ENCODE measurements at places on chromosomes 2 and 18.
A peak's percentile ranks its signal among the peaks of the same experiment; 100 is the strongest.

DNA sequence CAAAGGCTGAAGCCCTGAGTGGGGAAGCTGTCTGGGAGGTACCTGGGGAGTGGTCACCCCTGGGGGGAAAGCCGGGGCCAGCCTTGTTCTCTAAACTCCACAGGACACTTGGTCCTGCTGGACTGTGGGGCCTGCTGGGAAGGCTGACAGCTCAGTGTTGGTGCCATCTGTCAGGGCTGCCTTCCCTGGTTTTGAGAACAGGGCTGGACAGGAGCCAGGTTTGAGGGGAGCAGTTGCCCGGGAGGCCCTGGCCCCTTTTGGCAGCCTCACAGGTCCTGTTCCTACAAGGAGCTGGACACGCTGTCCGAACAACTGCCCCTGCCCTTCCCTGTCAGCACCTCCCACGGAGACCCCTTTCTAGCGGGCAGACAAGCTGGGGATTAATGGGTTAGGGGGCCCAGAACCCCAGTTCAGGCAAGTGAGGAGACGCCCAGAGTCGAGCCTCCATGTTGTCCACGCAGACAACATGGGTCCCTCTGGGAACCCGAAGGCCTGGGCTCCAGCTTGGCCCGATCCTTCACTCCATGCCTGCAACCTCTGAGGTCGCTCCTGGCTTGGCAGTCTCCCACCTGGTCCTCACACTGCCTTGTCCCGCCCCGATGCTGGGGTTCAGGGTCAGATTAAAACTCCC, 40.8 kb downstream of the ATOH8 start:
- DNase-seq, result no peak

- DNase-seq, result no peak
These were observed 90.6 kb upstream of the TAF1B start for GRCh38 chr2:9752441-9753275.

DNA sequence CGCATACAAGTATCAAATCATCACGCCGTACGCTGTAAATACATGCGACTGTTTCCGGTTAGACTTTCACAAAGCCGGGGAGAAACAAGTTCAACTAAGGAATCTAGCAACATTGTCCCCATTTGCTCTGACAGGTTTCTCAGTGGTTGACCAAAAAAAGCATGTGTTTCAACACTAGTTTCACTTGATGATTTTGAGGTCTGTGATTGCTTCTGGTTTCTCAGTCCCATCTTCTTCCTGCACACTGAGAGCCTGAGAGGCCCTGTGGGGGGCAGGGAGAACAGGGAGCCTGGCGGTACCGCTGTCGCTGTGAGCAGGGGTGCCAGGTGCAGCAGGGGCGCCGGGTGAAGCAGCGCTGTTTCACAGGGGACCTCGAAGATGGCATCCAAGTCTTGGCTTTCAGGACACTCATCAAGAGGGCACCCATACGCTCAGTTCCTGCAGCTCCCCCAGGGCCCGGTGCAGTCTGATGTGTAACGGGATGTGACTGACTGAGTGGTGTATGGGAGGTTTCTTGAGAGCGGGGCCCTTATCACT, 270.9 kb downstream of the TWIST2 start:
- DNase-seq, result no peak

GRCh38 chr18:57062178-57062577, 84.7 kb upstream of the BOD1L2 start:
- no peak for DNase-seq

GRCh38 chr2:48310581-48310980, 219.4 kb upstream of the STON1 start:
- DNase-seq, result no peak

DNA sequence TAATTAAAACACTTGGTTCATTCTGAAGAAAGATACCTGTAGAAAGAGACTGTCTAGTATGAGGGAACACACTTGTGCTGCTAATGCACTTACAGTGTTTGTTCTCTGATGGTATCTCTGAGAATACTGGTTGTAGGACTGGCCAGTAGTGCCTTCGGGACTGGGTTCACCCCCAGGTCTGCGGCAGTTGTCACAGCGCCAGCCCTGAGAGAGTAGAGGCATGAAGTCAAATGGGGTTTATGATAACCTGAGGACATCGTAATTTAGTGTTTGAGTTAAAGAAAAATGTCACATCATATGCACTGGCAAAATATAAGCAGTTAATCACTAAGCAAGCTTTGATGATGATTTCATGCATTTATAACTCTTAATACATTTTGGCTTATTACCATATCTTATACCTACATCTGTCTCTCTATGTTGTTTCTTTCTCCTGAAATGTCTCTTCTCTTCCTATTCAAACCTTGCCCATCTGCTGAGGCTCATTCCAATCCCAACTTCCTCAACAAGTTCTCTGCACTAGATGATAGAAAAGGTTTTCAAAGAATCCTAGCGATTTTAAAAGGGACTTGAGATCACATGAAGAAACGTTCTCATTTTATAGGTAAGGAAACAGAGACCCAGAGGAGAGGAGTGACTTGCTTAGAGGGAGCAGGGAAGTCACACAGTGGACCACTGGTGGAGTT, 50.2 kb downstream of the ATIC start:
- DNase-seq, result no peak

GRCh38 chr2:91975130-91975491, 2896.1 kb upstream of the TEKT4 start:
- no peak for DNase-seq

DNA sequence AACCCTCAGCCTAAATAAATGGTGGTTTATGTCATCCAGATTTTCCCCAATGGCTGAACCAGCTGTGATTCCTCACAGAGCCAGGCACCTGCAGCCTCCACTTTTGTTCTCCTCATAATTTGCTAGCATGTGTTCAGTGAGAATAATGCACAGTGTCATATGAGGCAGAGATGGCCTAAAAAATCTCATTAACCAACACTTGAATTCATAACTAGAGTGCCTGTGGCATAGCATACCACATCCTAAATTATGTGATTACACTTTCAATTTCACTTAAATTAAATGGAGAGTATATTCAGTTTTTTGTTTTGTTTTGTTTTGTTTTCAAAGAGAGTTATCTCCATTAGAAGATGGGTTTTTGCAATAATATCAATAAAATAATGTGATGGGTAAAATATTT, 488.0 kb downstream of the CBLN2 start:
- DNase-seq, result peak; percentile 17

DNA sequence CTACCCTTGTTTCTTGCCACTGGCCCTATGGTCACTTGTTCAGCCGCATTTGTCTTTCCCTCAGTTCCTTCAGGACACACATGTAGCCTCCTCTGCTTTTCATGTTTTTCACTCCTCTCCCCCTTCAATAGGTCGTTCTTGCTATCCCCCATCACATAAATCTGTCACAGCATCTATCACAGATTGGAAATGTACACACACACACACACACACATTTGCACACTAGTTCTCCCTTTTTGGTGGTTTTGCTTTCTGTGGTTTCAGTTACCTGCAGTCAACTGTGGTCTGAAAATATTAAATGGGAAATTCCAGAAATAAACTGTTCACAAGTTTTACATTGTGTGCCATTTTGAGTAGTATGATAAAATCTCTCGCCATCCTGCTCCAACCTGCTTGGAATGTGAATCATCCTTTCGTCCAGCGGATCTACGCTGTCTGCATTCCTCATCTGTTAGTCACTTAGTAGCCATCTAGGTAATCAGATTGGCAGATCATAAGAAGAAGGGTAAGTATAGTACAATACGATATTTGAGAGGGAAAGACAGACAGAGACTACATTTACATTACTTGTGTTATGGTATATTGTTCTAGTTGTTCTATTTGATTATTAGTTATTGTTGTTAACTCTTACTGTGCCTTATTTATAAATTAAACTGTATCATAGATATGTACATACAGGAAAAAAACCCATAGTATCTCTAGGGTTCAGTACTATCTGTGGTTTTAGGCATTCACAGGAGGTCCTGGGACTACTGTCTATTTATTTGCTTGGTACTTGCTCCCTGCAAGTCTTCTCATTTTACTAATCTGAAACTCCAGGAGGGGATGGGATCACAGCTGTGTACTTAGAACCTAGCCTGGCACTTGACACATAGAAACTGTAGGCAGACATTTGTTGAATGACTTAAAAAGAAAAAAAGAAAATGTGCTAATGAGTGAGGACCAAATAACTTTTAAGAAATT, 86.1 kb upstream of the PNPT1 start:
- no peak for DNase-seq

GRCh38 chr2:175817221-175817620, 184.8 kb downstream of the LNPK start:
- DNase-seq, result no peak

- no peak for DNase-seq
These were observed 120.0 kb upstream of the THSD7B start for GRCh38 chr2:136645236-136645828.

GRCh38 chr2:181581534-181581933, 75.4 kb downstream of the CERKL start:
- DNase-seq, result no peak

DNA sequence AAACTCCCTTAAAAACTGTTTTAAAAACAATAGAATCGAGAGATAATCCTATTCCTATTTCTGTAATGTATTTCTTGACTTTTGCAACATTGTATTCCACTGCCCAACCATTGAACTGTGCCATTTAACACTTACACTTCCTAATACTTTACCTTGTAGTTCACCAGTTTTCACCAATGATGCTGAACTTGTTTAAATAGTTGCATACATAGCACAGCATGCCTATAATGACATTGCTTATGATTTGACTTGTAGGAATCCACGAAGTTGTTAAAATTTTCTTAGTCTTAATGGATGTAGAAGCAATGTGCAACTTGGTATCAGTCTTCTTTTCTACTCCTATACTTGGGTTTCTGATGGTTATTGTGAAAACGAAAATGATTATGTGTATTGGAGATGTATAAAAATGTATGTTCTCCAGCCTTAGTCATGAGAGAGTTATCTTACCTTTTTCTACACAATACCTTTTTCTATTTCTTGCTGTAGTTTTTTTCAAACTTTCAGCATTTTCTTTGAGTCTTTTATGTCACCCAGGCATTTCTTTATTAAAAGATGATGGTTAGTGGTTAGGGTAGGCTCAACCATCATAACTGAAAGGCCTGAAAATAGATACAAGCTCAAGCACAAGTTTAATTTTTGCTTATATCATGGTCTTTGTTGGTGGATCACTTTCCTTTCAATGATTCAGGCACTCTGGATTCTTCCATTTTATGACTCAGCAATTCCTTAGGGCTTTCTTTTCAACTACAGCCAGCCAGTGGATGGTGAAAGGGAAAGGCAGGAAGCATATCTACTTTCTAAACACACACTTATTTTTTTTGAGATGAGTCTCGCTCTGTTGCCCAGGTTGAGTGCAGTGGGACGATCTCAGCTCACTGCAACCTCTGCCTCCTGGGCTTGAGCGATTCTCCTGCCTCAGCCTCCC, 9.4 kb downstream of the GPD2 start:
- no peak for DNase-seq

GRCh38 chr2:239152916-239153305, 247.9 kb downstream of the HDAC4 start:
- no peak for DNase-seq

DNA sequence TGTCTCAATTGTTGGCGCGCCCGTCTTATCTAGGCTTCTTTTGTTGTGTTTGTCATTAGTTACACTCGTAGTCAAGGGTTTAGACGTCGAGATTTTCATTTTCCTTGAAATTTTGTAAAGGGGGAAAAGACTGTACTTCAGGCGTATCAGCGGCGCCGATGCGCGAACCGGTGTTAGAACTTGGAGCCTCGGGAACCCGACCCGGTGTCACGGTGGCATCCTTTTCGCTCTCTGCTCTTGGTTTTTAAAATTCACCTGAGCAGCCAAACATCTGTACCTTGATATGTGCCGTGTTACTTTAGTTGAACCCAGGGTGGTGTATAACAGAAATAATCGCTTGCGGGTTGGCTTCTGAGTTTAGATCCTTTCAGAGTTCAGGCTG, 643 bp downstream of the RMC1 start:
- no peak for DNase-seq

DNA sequence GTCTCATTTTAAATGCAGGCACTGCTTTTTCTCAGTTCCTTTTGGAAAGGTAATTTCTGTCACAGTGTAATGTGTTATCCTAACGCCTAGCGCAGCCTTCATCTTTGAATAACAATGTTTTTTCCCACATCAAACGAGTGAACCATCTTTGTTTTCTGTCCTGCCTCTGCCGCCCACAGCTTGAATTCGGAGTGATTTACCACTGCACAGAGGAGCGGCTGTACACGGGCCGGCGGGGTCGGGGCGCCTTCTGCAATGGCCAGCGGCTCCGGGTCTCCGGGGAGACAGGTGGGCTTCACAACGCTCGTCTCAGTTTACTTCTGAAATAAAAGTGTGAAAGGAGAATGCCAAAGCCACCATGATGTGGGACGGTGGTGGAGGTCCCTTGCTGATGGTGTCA, 32.8 kb downstream of the IMPA2 start:
- DNase-seq, result no peak

- no peak for DNase-seq
These were observed 6.5 kb upstream of the SMAD2 start for GRCh38 chr18:47936952-47937351.

Data from NCI-H1417 treated with DMSO at 0.1 percent for 48 hours (cell line).